ENCODE measurements at places on chromosomes 12 and 14. TPM values are rescaled to one million over a fixed set of nuclear protein-coding genes. Genes with fewer than 3 reads are reported as not detected.

DNA sequence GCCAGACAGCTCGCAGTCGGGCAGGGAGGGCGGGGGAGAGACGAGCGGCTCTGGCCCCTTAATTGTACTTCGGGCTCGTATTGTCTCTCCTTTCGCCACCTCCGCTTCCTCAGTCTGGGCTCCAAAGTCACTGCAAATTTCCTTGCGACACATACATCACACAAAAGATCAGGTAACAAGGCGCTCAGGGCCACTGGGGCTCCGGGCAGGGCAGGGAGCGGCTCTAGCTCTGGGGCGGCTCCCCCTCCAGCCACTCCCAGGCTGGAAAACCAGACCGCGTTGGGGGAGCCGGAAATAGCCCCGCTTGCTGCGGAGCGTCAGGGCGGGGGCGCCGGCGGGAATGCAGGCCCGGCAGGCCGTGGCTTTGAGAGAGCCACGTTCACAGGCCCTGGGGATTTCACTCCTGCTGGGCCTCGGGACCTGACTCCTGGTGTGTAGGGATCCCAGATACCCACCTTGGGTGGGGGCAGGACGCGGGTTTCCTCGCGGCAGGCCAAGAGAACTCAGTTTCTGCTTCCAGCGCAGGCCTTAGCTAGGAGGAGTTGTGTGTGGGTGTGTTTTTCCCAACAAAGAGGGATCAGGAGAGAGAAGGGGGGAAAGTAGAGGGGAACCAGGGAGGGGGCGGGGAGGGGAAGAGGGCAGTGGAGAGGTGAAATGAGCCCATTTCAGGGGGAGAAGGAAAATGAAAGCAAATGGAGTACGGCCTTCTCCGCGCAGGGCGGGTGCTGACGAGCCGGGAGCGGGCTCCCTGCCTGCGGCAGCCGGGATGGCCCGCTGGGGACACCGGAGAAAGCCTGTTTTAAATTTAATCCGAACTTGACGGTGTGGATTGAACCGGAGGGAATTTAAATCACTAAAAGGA lies 4.4 kb upstream of the HOXC9 start:
- no peak for DNase-seq

- DNase-seq: no peak
Observed at GRCh38 chr14:104596927-104597351, 7.6 kb downstream of the TMEM179 start.

- no peak for DNase-seq
Observed at GRCh38 chr14:106211334-106211900, 685.0 kb downstream of the TMEM121 start.

- DNase-seq: no peak
Observed at GRCh38 chr12:88181881-88182280, 39.8 kb downstream of the TMTC3 start.

DNA sequence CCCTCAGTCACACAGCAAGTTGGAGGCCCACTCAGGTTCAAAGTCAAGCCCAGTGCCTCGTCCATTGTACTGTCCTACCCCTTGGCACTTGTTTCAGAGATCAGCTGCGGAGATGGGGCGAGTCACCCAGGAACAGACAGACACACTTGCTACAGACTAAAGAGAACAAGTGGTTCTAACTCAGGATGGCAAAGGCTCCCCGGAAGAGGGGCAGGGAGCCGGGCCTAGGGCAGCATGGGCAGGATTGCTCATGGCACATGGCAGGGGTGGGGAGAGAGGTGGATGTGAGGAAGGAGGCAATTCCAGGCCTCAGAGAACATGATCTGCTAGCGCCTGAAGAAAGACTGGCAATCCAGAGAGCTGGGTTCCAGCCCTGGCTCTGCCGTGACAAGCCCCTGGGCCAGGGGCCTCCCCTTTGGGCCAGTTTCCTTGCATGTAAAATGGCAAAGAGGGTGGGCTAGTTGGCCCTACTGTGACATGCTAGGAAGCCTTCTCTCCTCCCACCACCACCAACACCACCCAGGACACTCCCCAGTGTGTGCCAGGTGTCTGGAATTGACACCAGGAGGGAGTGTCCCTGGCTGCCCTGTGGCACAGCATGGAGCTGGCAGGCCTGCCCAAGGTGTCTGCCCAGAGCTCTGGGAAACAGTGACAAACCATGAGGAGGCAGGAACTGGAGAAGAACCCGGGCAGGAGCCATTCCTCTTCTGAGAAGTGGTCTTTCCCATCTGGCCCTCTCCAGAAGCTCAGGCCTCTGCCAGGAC lies 24.0 kb upstream of the IRF2BPL start:
- no peak for DNase-seq

- DNase-seq: peak; percentile 13
Observed at GRCh38 chr12:125528281-125528680, 463.0 kb downstream of the AACS start.

B4GALNT3 gene
- total RNA-seq: 12.7 TPM

DNA sequence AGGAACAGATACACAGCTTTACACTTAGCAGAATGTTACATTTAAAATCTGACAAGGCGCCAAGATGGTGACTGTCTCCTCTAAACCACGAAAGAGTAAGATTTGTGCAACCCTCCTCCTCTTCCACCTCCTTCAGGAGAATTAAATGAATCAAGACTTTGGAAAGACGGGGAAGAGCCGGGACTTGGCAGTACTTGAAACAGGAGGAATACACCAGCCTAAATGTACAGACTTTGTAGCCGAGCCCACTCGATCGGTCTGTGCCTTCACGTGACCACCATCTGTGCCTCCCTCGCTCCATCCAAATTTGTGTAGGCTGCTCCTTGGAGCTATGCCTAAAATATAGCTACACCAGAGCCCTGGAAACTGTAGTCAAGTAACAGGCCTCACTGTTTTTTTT lies 38.3 kb downstream of the SSPN start:
- peak; percentile 75 for DNase-seq

GRCh38 chr12:27821259-27821973 lies 41.4 kb upstream of the MANSC4 start:
- DNase-seq: peak; percentile 39

GRCh38 chr14:101973356-101973755 lies 9.0 kb downstream of the DYNC1H1 start:
- no peak for DNase-seq

GPR84 gene
- 0.79 TPM for total RNA-seq

GRCh38 chr14:50822501-50823042 lies 8.4 kb downstream of the NIN start:
- no peak for DNase-seq

DNA sequence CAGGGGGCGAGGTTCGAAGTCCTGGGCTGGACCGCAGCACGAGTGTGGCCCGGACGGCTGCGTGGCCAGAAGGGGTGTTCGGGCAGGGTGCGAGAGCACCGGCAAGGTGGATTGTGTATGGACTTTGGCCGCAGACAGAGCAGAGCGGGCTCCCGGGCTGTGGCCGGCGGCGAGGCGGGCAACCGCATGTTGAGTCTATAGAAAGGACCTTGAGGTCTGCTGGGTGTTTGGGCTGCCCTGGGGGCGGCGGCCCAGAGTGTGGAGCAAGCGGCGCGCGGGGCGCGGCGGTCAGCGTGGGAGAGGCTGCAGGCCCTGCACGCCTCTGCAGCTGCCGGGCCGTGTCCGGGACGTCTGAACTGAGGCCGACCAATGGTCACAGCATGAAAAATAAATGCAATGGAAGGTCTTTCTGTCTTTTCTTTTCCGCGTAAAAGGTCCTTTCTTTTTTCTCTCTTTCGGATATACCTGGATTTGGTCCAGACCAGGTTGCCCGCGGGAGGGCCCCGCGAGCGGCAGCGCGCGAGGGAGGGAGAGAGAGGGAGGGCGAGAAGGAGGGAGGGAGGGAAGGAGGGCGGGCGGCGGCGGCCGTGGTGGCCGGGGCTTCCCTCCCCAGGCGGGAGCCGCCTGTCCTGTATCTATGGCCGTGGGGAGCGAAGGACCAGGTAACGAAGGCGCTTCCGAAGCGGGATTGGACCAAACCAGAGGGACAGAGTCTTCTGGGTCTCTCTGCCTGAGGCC lies 5.5 kb upstream of the HOXC9 start:
- no peak for DNase-seq

RNU6-7 gene
- not detected for total RNA-seq

GRCh38 chr12:62605981-62606380 lies 139.4 kb downstream of the MON2 start:
- DNase-seq: no peak

GRCh38 chr14:39025810-39026627 lies 77.0 kb downstream of the SEC23A start:
- no peak for DNase-seq

RPGRIP1 gene
- total RNA-seq: 0.10 TPM

PPM1H gene
- total RNA-seq: 7.1 TPM

- no peak for DNase-seq
Observed at GRCh38 chr14:56648508-56649301, 69.1 kb downstream of the TMEM260 start.

DNA sequence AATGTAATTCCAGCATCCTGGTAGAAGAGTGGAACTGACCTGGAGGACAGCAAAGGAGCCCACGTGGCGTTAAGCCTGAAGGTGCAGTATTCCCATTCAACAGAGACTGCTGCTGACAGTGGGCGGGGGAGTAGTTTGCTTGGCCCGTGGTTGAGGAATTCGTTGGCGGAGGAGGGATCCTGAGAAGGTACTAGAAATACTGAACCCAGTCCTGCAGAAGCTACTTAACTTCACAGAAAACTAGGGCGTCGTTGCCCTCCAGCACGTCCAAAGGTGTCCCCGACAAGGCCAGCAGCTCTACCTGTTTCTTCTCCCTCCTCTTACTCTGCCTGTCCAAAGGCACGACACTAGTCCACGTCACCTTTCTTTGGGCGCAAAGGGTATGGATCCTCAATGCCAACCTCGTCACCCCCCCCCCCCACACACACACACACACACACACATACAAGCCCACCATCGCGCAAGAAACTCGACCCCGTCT lies 303 bp downstream of the PUS7L start:
- DNase-seq: peak; percentile 42

GPRC5A gene
- 2.8 TPM for total RNA-seq

ZFHX2 gene
- 0.39 TPM for total RNA-seq

KLRC2 gene
- not detected for total RNA-seq

CBLN3 gene
- total RNA-seq: 1.8 TPM
